NB4 (cell line): ENCODE measurements at places on chromosomes 13 and 19.

GRCh38 chr13:79112016-79112415, 294.0 kb downstream of the RBM26 start:
- DNase-seq: no peak

DNA sequence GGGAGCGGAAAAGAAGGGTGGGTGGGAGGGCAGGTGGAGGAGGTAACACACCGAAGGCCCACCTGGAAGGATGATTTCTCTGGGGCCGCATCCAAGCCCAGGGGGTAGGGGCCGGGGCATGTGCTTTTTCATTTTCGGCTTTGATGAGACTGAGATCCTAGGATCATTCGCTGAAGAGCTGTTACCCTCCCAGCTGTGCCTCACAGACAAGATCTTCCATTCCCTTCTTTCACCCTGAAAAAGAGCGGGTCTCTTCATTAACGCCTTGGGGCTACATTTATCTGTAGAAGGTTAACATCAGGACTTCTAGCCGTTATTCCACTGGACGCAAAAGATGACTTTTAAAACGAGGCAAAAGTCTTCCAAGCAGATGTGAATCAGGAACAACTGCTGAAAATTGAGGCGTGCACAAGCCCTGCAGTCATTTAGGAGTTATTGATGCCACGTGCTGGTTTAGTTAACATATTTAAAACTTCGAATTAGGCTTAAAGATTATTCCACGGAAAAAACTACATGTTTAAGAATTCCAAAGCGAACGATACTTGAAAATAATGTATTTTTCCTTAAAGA, 1.1 kb downstream of the LMO7 start:
- DNase-seq: no peak

GRCh38 chr13:26051231-26051656, 572 bp downstream of the SHISA2 start:
- DNase-seq: no peak

DNA sequence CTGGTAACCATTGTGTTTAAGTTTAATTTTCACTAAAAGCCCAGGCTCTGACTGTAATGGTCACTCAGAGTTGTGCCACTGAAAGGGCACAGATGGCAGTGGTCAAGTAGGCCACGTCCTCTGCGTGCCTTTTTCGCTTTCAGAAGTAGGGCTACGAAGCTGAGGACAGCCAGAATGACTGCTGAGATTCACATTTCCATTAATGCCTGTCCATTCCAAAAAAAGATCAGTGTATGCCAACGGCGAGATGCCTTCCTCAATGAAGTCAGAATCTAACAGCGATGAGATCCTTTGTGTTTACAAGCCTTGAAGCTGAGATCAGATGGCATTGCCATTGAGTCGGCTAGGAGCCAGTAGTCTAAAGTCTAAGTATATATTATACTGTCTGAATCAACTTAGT, 311.3 kb downstream of the FGF14 start:
- no peak for DNase-seq

- DNase-seq: no peak
Measured at GRCh38 chr19:45514376-45515051, 7.2 kb downstream of the VASP start.
